SJCRH30 (cell line): ENCODE measurements at places on chromosomes 7 and 10. TPM values are rescaled to one million over a fixed set of nuclear protein-coding genes. Genes with fewer than 3 reads are reported as not detected.

- no peaks in the 10 kb centered on the region for H3K27me3 ChIP-seq
- H3K4me3 ChIP-seq: no peak overlapping the region
- H3K36me3 ChIP-seq: no peaks in the 10 kb centered on the region
- no peak for DNase-seq
- no peaks in the 10 kb centered on the region for H3K4me1 ChIP-seq
Observed at GRCh38 chr10:49645417-49645816, 31.6 kb downstream of the CHAT start.

DNA sequence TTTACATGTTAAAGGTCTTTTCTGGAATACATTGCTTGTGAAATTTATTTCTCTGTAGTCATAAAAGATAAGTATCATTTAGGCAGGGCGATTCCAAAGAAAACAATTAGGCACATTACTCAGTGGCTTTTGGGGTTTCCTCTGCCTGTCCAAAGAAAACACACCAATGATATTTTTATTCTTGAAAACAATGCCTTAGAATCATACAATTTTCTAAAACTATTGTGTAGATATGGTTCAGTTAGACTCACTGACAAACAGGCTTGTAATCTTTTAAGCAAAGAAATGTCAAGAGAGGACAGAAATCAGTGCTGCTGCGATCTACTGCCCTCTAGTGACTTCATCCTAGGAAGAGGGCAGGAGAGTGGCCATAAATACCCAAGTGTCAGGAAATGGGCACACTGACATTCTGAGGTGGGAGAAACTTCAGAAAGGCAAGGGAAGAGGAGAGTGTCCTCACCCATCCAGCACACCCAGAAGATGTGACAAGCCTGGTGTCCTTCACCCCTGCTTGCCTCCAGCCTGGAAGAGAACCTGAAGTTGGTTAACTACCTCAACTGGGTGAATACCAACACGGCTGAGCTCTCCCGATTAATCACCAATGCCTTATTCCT lies 120.5 kb downstream of the GALNT11 start:
- H3K36me3 ChIP-seq: peaks cover 62% of the 10 kb centered on the region
- no peak overlapping the region for H3K27ac ChIP-seq
- H3K27me3 ChIP-seq: no peaks in the 10 kb centered on the region
- H3K4me1 ChIP-seq: no peaks in the 10 kb centered on the region
- peak; percentile 41 for DNase-seq

DNA sequence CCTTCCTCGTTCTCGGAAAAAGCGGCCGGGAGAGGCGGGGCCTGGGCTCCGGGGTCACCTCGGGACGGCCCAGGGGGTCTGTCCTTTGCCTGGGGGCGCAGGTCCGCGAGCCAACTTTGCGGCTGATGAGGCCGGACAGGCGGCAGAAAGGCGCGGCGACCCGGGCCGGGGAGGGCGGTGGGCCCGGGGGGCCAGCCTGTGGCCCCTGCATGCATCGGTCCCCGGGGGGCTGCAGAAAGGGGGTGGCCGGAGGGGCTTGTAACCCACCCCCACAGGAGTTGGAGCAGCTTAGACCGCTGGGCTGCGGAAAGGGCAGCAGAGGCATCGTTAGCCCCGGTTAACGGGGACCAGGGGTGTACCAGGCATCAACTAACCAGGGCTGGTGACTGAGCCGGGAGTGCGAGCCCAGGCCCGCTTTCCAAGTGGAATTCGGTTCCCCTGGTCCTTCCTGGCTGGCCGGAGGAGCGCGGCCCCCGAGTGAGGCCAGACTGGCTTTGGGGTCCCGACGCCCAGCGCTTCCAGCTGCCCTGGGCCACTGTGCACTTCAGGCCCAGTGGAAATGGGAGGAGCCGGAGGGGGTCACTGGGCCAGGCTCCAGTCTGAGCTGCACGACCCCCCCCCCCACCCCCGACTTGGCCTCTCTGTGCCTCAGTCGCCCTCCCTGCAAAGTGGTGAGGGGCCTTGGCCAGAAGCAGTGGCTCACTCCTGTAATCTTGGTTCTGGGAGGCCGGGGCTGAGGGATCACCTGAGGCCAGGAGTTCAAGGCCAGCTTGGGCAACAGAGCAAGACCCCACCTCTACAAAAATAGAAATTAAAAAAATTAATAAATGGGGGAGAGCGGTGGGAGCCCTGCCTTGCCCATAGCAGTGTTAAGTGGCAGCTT lies 919 bp downstream of the SLC29A4 start:
- H3K4me1 ChIP-seq: peaks cover 4% of the 10 kb centered on the region; the same call in 1 of the 2 replicates
- DNase-seq: peak; percentile 54
- peak overlapping the region; percentile 15; the same call in 1 of the 2 replicates for H3K27ac ChIP-seq

GRCh38 chr7:110224643-110225042 lies 866.3 kb upstream of the LRRN3 start:
- H3K27ac ChIP-seq: no peak overlapping the region

Gene CFAP69
- 0.76 and 1.8 TPM in 2 replicates for total RNA-seq

Gene EIF5AL1
- total RNA-seq: 0.58 and 0.73 TPM in 2 replicates

Gene TUBGCP2
- 23.3 and 24.4 TPM in 2 replicates for total RNA-seq

GRCh38 chr7:77416621-77417371 lies 647 bp upstream of the GSAP start:
- H3K36me3 ChIP-seq: no peaks in the 10 kb centered on the region
- H3K27ac ChIP-seq: no peak overlapping the region
- H3K27me3 ChIP-seq: no peaks in the 10 kb centered on the region
- no peaks in the 10 kb centered on the region for H3K4me1 ChIP-seq

GRCh38 chr7:47685712-47686376 lies 103.9 kb upstream of the TNS3 start:
- no peaks in the 10 kb centered on the region for H3K36me3 ChIP-seq
- no peak for DNase-seq
- no peaks in the 10 kb centered on the region for H3K27me3 ChIP-seq
- H3K4me3 ChIP-seq: no peak overlapping the region

Gene AKR1C8
- total RNA-seq: 0.10 and 0.23 TPM in 2 replicates

GRCh38 chr7:17500736-17501135 lies 202.3 kb downstream of the AHR start:
- no peaks in the 10 kb centered on the region for H3K4me1 ChIP-seq
- H3K27ac ChIP-seq: no peak overlapping the region
- no peaks in the 10 kb centered on the region for H3K36me3 ChIP-seq
- H3K27me3 ChIP-seq: no peaks in the 10 kb centered on the region; the same call in 1 of the 2 replicates
- no peak overlapping the region for H3K4me3 ChIP-seq
- no peak for DNase-seq

Gene KCNH2
- total RNA-seq: 15.9 and 19.3 TPM in 2 replicates

- DNase-seq: no peak
- no peak overlapping the region for H3K27ac ChIP-seq
- no peaks in the 10 kb centered on the region for H3K36me3 ChIP-seq
- H3K4me1 ChIP-seq: no peaks in the 10 kb centered on the region
Observed at GRCh38 chr10:86635402-86635801, 18.9 kb upstream of the OPN4 start.

Gene CFAP58
- total RNA-seq: 0.08 TPM in 1 of 2 replicates, not detected in the other

DNA sequence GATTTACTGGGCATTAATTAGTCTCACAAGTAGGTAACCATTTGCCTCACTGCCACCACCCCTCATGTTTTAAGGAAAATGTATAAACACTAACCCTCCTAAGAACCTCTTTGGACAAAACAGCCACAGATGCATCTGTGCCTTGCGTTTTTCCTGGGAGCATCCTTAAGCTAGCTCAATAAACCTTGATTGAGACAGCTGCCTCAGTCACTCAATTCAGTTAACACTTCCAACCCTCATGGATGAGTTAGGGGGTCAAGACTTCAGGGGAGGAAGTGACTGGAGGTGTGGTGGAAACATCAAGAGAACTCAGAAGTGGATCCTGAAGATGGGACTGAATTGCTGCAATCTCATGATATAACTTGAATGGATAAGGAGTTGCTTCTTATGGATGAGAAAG lies 31.5 kb downstream of the CUL2 start:
- peaks cover 13% of the 10 kb centered on the region for H3K36me3 ChIP-seq
- peak overlapping the region; percentile 53 for H3K27ac ChIP-seq
- H3K4me3 ChIP-seq: no peak overlapping the region
- peaks cover 9% of the 10 kb centered on the region for H3K4me1 ChIP-seq
- peak; percentile 49 for DNase-seq
- no peaks in the 10 kb centered on the region for H3K27me3 ChIP-seq

GRCh38 chr10:19815036-19815730 lies 1.0 kb upstream of the PLXDC2 start:
- H3K27me3 ChIP-seq: no peaks in the 10 kb centered on the region
- H3K27ac ChIP-seq: peak overlapping the region; percentile 55; the same call in 1 of the 2 replicates
- no peaks in the 10 kb centered on the region for H3K36me3 ChIP-seq
- H3K4me1 ChIP-seq: no peaks in the 10 kb centered on the region; the same call in 1 of the 2 replicates
- peak; percentile 61 for DNase-seq

- no peaks in the 10 kb centered on the region for H3K36me3 ChIP-seq
- no peaks in the 10 kb centered on the region for H3K4me1 ChIP-seq
- H3K27me3 ChIP-seq: peaks cover 12% of the 10 kb centered on the region; the same call in 1 of the 2 replicates
- DNase-seq: no peak
Observed at GRCh38 chr10:113241599-113242360, 291.7 kb downstream of the TCF7L2 start.

Gene GIMAP2
- total RNA-seq: not detected in 2 replicates

Gene SNX10
- not detected in 2 replicates for total RNA-seq

Gene GRM3
- not detected in 2 replicates for total RNA-seq

Gene CYP26C1
- total RNA-seq: not detected in 2 replicates

GRCh38 chr10:5449823-5450222 lies 37.5 kb downstream of the NET1 start:
- peak overlapping the region; percentile 97 for H3K27ac ChIP-seq
- no peaks in the 10 kb centered on the region for H3K27me3 ChIP-seq
- peaks cover 8% of the 10 kb centered on the region for H3K4me1 ChIP-seq
- peaks cover 55% of the 10 kb centered on the region for H3K36me3 ChIP-seq
- H3K4me3 ChIP-seq: peak overlapping the region; percentile 71
- DNase-seq: peak; percentile 87

DNA sequence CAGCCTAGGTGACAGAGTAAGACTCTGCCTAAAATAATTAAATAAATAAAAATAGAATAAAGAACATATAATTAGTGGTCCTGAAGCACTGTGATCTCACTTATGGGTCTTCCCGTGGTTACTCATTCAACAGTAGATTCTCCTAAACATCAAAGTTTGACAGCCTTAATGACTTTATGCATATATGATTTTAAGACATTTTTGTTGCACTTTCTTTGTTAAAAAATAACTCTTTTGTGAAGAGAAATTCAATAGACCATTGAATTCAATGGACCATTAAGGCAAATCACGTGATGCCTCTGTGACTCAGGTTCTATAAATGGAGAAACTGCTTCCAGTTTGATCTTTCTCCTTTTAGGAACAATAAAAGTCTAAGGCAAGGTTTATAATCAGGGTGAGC lies 59.6 kb downstream of the ATOH7 start:
- no peak for DNase-seq
- H3K27me3 ChIP-seq: no peaks in the 10 kb centered on the region
- H3K4me1 ChIP-seq: no peaks in the 10 kb centered on the region
- H3K27ac ChIP-seq: no peak overlapping the region
- no peak overlapping the region for H3K4me3 ChIP-seq
- H3K36me3 ChIP-seq: no peaks in the 10 kb centered on the region

- no peak overlapping the region for H3K4me3 ChIP-seq
- no peak overlapping the region for H3K27ac ChIP-seq
- no peaks in the 10 kb centered on the region for H3K27me3 ChIP-seq
- DNase-seq: no peak
- no peaks in the 10 kb centered on the region for H3K36me3 ChIP-seq
Observed at GRCh38 chr7:85070967-85071628, 115.8 kb downstream of the SEMA3D start.

DNA sequence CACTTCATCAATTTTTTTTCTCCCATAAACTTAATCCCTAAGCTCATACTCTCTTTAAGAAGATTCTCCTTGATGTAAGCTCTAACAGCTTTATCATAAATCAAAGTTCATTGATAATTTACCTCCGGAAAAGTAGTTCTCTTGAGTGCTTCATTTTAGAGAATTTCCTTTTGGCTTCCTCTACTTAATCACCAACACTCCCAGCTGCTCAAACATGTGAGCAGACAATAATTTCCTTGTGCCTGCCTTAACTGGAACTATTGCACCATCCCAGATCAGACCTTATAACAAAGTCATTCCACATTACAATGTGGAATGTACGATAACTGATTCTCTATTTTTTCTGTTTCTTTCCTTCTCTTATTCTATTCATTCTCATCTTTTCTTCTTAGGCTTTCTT lies 5.9 kb downstream of the FEZF1 start:
- peaks cover 4% of the 10 kb centered on the region for H3K27me3 ChIP-seq
- H3K36me3 ChIP-seq: no peaks in the 10 kb centered on the region
- no peak overlapping the region for H3K27ac ChIP-seq
- no peaks in the 10 kb centered on the region for H3K4me1 ChIP-seq
- H3K4me3 ChIP-seq: no peak overlapping the region

Gene ADRA2A
- 0.79 and 1.4 TPM in 2 replicates for total RNA-seq
